ENCODE measurements at places on chromosomes 16 and 17.

DNA sequence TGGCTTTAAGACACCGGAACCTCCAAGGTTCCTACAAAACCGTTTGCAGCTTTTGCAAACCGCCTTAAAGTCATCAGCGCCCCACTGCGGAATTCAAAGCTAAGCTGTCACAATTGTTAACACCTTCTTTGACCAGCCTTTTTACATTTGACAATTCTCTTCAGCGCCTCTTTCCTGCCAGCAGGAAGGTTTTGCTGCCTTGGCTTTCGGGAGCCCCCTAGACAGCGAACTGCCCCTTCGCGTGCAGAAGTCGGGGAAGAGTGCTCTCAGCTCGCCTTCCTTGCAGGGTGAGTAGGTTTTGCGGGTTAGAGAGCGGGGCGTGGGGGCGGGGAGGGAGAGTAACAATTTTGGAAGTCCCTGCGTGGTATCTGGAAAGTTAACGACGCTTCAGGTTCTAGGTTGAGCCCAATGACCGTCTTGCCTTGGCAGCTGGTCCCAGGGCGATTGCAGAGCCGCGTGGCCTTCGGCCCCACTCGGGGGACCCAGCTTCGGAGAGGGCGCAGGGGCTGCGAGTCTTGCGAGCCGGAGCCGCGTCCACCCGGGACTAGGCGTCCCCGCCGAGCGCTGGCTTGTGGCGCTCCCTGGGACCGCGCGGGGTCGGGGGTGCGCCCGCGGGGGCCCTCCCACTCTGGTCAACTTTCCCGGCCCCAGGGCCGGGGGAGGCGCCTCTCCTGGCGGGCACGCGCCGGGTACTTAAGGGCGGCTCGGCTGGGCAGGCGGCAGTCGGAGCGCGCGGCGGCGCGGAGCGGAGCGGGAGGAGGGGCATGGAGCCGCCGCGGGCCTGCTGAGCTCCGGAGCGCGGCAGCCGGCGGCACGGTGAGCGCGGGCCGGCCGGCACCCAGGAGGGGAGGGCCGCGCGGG lies at the start of gene HAS3:
Gene HAS3 (plus strand): TSS at position 153 of the 861 bp plus-strand sequence. CDS start 3,743 bp downstream, outside the sequence.
- DNase-seq = peak; percentile 42

DNA sequence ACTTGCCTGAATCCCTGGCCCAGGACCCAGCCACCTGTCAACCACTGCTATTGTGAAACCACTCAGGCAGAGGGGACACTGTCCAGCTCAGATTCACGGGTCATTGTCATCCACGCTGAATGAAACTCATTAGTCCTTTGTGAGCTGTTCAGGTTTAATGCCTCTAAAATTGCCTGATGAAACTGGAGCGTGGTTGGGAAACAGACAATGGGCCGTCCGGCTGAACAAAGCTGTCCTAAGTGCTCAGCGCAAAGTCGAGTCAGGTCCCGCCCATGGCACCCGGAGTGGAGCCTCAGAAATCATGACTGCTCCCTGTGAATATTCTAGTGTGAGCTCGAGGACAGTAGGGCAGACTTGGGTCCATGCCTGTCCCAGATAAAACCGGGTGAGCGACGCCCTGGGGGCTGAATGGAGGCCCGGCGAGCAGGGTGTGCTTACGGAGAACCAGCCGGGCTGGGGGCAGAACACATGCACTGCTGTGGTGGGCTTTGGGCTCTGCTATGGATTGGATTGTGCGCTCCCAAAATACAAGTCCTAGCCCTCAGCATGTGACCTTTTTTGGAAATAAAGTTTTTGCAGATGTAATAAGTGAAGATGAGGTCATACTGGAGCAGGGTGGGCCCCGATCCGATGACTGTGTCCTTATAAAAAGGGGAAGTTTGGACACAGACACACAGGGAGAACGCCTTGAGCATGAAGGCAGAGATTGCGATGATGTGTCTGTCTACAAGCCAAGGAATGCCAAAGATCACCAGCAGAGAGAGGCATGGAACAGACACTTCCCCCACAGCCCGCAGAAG lies 12.9 kb upstream of the CMIP start:
- DNase-seq = no peak

DNA sequence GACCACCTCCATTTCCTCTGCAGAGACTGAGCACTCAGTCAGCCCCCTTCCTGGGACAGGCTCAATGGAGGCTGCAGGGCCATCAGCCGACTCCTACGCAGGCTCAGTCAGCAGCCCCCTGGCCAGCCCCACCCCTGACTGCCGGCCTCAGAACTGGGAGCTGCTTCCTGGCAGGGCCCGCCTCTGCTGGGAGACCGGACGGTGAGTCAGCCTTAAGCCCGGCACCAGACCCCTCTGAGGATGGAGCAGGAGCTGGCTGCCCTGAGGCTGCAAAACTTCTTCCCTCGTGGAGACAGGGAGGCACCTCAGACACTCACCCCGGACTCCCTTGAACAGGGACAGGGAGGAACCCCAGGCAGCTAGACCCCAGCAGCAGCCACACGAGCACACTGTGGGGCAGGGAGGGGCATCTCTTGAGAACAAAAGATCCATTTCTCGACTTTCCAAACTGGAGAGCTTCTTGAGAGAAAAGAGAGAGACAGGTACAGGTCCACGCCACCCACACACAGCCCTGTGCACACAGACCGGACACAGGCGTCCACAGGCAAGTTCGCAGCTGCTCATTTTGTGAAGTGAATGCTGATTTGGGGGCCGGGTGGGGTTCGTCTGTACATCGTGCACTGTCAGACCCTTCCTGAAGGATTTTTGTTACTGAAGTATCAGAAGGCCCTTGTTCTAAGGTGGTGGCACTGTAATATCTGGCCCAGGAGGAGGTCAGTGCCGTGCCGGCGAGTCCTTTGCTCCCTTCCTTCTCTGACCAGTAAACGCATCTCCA lies 1.3 kb upstream of the TUBB3 start:
- no peak for DNase-seq

- DNase-seq = no peak
Measured at GRCh38 chr17:41326173-41327145, 10.9 kb upstream of the KRTAP17-1 start.

- DNase-seq = no peak
Measured at GRCh38 chr17:40061609-40062038, 1.1 kb upstream of the THRA start.

DNA sequence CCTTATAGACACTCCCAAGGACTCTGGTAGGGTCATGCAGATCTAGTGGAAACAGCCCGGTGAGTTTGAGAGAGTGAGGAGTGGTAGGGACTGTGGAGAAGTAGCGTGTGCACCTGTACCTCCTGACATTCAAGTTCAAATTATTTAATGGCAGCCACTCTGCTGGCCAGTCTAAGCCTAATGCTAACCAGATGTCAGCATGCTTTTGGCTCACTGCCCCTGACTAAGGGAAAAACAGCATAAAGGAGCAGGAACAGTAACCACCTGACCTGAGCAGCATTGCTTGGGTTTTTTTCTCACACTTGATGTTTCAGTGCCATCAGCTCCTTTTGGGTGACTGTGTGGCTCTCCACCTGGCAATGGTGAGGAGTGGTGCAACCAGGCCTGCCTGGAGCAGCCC lies 23.8 kb upstream of the SLC12A3 start:
- no peak for DNase-seq

DNA sequence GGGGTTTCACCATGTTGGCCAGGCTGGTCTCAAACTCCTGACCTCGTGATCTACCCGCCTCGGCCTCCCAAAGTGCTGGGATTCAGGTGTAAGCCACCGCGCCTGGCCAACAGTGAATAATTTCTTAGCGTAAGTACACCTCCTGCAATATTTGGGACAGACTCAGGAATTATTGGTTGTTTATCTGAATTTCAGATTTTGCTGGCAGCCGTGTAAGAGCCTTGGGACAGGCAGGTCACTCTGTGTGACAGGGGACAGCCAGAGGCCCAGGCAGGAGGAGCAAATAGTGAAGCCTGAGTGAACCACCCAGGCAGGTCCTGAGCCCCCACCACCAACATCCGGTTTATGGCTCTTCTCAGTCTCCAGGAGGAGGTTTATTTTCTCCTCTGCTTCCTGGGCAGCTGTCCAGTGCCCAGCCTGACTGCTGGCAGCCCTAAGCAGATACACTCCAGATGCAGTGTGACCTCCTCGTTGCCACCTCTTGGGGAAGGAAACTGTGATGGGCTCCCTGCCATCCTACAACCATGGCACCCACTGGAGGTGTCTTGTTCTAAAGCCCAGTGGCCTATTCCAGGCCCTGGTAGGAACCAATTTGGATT lies 26.2 kb upstream of the ADORA2B start:
- DNase-seq = no peak

DNA sequence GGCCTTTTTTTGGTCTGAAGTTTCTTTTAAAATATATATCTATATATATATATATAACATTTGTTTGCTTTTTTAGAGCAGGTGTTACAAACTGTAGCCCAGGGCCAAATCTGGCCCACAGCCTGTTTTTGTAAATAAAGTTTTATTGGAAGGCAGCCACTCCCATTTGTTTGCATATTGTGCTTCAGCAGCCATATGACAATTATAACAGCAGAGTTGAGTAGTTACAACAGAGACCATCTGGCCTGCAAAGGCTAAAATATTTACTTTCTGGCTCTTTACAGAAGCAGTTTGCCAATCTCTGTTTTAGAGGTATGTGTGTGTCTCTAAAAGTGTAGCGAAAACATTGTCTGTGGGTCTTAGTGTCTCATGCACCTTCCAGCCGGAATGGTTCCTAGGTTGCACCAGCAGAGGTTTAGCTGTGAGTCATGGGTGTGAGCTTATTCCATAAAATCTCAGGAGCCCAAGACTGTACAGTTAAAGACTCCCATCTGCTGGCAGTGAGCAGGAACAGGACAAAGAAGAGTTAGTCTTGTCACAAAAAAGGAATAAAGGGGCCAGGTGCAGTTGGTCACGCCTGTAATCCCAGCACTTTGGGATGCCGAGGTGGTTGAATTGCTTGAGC lies 23.8 kb downstream of the LCMT1 start:
- no peak for DNase-seq

GRCh38 chr16:75267631-75268264 lies 16.3 kb upstream of the BCAR1 start:
- no peak for DNase-seq

Measured in right renal pelvis (tissue), 4 donors.